ENCODE measurements at places on chromosomes 2 and 18.

- DNase-seq, result no peak
Observed at GRCh38 chr2:42722320-42723190, 41.4 kb downstream of the OXER1 start.

DNA sequence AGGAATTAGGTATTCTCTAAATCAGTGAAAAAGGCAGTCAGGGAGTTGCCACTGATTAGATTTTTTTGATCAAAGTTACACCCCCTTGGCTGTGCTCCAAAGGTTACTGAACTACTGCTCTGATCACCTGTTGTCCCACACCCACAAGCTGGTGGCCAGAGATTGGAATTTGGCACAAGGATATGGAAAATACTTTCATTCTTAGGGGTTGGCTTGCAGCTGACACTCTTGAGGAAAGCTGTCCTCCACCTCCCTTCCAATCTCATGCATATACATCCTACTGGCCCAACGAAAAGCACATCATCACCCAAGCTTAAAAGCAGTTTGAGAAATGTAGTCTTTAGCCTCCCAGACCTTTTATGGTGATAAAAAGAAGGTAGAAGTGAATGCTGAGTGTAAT, 329.5 kb upstream of the CHAC2 start:
- DNase-seq, result no peak

- DNase-seq, result no peak
Observed at GRCh38 chr2:28457237-28457636, 38.6 kb upstream of the PLB1 start.

DNA sequence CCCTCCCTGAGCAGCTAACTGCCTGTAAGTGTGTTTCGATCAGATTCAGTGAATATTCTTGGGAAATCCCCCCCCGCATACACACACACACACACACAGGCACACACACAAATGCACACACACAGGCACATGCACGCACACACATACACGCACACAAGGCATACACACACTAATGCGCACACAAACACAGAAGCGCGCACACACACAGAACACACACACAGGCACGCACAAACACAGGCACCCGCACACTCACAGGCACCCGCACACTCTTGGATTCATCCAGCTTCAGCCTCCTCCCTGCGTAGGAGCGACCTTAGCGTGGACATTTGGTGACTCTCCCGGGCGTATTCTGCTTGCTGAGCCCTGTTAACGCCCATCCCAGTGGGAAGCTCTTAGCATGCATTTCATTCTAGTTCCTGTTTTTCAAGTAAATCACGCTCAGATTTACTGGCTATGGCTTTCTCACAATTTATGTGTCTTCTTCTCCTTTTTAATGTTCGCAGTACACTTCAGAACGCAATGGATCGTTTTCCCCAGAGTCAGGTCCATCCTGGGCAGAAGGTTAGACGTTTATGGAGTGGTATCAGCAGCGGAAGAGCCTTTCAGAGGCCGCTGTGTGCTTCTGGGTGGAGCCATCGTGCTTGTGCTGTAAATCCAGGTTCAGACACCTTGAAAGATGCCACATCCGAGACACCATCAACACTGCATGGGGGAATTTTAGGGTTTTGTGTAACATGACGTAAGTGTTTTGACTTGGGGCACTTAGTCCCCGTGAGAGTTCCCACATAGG, 656.6 kb downstream of the GALR1 start:
- no peak for DNase-seq

DNA sequence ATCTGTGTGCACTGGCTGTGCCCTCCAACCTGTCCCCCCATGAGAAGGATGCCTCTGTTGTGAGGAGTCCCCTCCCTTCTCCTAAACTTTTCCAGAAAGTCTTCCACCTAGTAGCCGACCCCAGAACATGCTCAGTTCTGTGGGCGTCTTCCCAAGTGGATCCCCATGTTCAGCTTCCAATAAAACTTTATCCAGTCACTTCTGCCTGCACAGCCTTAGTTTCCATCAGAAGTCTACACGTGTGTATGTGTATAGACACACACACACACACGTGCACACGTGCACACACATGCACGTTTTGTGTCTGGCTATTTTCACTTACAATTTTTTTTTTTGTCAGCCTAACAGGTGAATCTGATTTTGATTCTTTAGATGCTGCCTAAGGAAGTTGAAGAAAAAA, 115.1 kb downstream of the RTP5 start:
- DNase-seq, result no peak

DNA sequence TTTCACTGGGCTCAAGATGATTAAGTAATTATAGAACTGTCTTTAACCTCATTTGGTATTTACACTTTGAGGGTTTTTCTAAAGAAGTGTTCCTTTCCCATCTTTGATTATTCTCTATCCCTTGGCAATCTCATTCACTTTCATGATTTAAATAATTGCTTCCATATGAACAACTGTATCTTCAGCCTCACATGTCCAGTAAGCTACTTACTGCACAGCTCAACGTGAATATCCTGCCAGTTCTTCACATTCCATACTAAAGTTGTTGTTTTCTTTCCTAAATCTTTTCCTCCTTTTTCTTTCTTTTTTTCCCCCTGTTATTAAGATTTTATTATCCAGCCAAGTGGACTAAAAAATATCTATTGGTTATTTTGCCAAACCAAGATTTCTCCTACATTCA, 37.7 kb downstream of the ZC3H15 start:
- no peak for DNase-seq

- DNase-seq, result no peak
Observed at GRCh38 chr2:15650616-15651366, 59.1 kb downstream of the DDX1 start.

- no peak for DNase-seq
Observed at GRCh38 chr18:36559149-36559857, 261.8 kb downstream of the FHOD3 start.

GRCh38 chr2:221435171-221435570, 136.9 kb downstream of the EPHA4 start:
- no peak for DNase-seq

DNA sequence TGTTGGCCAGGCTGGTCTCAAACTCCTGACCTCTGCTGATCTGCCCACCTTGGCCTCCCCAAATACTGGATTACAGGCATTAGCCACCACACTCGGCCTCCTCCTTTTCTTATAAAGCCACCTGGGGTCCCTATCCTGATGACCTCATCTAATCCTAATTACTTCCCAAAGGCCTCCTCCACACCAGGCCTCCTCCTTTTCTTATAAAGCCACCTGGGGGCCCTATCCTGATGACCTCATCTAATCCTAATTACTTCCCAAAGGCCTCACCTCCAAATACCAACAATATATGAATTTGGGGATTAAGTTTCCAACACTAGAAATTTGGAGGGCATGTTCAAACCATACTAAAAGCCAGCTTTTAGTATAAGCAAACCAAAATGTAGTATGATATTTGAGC, 9.7 kb upstream of the RMC1 start:
- DNase-seq, result no peak

DNA sequence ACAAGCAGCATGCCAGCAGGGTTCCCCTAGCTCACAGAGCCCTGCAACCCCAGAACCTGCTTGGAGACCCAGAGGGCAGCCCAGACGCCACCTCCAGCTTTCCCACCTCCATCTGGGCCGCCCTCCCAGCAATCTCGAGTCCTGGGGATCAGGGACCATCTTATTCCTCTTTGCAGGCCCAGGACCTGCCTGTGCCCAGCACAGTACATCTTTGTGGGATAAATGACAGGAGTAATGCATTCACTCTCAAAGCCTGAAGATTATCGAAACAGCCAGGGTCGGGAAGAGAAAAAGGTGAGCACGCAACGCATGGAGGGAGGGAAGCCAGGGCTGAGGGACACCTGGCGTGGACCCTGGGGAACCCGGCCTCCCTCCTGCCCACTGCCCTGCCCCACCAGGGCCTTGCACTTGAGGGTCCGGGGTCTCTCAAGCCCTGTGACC, 144.1 kb downstream of the NDUFA10 start:
- no peak for DNase-seq

DNA sequence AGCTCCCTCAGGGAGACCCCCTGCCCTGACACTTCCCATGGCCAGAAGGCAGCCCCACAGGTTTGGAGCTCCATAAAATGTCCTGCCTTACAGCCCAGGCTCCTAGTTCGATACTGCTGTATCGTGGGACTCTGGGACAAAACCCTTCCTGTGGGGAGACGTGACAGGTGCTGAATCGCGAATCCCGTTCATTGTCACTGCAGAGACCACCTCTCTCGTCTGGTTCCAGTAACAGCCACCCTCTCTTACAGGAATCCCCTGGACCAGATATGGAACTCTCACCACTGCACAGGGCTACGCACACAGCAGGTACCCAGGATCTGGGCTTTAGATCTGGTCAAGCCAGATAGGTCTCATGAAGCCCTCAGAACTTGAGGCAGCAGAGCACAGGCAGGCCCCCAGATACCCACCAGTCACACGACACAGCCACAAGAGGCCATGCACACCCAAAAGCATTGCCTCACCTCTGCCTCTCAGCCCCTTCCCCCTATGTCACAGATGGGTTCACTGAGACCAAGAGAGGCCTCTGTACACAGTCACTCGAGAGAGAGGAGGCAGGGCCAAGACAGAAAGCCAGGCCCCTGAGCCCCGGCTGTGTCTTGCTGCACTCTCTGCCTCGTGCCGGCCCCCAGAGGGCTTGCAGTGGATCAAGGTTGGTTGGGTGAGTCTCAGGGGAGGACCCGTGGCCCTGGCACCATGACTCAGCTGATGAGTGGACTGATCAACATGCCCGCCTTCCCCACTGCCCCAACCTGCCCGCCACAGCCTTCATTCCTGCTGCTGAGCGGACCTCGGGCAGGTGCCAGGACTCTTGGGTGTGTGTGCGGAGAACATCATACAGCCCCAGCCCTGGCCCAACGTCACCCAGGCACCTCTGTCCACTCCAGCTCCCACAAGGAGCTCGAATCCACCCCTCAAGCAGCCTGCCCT, 7.6 kb downstream of the SDC1 start:
- DNase-seq, result no peak

GRCh38 chr2:158740127-158740526, 55.0 kb upstream of the DAPL1 start:
- no peak for DNase-seq

DNA sequence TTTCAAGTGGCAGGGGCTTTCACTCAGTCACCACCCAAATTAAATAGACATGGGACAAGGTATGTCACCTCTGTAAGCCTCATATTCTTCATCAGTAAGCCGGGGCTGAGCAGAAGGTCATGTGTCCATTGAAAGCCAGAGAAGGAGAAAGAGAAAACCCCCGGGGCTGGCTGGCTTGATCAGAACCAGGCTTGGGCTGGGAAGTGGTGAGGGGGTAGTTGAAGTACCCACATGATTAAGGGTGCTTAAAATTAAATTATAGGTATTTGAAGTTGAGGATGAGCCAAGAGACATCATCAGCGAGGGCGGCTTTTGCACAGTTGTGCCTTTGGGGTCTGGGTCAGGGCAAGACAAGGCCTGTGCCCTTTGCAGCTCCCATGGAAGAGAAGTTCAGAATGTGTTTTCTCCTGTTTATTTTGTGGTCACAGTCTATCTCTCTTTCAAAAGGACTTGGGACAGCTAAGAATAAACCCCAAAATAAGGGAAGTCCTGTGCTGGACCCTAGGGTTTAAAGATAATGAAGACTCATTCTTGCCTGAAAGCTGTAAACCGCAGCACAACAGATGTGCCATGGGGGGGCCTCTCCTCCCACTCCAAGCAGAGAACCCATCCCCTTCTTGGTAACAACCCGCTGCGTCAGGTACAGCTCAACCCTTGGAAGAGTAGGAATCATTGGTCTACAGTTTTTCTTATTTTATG, 10.7 kb downstream of the DBI start:
- DNase-seq, result no peak

GRCh38 chr2:8053216-8053615, 628.6 kb upstream of the ID2 start:
- DNase-seq, result no peak

DNA sequence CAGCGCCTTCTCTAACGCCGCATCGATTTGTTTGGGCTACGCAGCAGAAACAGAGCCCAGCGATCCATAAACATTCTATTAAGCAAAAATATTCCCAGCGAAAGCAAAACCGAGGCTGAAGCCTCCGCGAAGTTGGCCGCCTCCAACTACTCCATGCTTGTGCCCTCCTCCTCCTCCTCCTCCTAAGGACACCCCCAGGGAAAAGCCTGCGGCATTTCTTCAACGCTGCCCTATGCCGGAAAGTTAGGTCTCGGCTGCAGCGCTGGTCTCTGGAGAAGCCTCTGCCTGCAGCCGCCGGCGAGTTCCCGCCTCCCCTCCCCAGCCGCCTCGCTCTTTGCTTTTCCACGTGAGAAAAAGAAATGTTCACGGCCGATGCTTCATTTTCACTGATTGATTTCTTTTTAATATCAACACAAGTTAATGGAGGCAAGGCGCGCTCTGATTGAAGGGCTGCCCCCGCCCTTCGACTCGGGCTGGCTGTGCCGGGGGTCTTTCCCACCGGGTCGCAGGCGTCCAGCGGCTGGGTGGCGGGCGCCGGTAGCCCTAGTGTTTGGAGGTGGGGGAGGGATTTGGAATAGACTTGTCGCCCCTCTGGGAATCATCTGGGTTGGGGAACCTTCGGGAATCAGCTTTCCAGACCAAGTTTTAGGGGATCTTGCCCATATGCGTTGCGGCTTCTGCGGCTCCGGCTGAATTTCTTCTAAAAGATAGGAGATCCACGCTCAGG, 3.9 kb downstream of the NRP2 start:
- DNase-seq, result no peak

DNA sequence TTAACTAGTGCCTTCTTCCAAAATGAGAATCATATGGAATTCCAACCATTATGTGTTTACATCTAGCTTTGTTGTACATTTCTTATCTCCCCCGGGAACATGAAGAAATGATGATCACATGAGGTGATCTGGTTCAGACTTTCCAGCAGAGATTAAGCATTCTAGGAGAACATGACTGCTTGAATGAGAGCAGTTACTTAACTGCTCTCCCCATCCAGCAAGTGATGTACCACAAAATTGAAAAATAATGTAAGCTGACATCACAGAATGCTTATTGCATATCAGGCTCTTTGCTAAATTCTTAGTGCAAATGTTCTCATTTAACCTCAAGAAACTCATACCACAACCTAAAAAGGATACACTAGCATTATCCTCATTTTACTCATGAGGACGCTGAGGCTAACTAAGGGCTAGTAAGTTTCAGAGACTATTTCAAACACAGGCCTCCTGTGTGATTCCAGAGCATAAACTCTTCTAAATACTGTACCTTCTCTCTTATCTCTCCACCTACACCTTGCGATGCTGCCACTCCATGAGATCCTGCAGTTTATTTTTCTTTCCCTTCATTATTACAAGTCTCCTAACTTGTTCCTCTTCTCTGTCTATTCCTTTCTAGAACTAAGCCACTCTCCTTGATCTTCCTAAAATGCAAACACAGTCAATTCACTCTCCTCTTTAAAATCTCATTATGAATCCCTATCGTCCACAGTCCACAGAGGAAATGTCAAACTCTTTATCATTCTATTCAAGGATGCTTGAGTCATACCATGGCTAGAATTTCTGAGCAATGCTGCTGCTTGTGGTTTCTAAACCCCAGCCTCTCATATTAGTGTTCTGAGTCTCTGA, 1224.8 kb upstream of the ZEB2 start:
- no peak for DNase-seq

DNA sequence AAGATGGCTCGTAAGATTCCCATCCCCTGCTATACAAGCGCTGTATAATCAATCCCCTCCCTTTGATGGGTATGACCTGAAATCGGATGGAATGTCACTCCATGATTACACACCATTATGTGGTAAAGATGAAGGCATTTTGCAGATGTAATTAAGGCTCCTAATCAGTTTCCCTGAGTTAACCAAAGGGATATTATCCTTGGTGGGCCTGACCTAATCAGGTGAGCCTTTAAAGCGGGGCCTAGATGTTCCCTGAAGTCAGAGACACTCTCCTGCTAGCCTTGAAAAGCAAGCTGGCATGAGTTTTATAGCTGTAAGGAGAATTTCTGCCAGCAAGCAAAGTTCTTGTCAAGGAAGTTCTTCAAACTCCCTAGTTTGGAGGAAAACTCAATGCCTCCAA, 223.8 kb upstream of the FN1 start:
- DNase-seq, result no peak

GRCh38 chr2:196249171-196249570, 77.8 kb upstream of the STK17B start:
- no peak for DNase-seq
